CD4-positive, alpha-beta T cell treated with Interleukin-12 subunit alpha and Interleukin-12 subunit beta, for 1 hour (primary cell): ENCODE measurements at places on chromosomes 6 and 20.

- no peak for DNase-seq
Measured at GRCh38 chr6:604579-604978, 52.3 kb downstream of the HUS1B start.

- DNase-seq = no peak
Measured at GRCh38 chr6:165732696-165733488, 69.9 kb upstream of the PDE10A start.

- no peak for DNase-seq
Measured at GRCh38 chr6:157050537-157051265, 272.6 kb downstream of the TMEM242 start.

DNA sequence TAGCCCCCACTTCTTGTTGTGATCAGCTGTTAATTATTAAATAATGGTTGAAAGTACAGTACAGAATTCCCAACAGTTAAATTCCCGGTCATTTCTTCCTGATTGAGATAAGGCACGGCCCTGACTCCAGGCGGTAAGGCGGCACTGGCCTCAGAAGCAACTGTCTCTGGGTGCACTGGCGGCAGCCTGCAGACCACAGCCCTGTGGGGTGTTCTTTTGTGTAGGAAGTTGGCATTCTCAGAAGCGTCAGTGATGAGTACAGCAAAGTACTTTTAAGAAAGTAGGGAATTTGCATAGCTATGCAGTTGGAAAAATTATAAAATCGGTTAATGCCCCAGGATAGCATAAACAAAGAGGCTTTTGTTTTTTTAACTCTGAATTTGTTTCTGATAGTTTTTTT is 50.5 kb downstream of the SAMD5 start:
- DNase-seq = no peak

GRCh38 chr6:31546339-31546957 is at the start of gene ATP6V1G2:
Gene ATP6V1G2, minus strand, starts transcription at chr6:31546608. Its CDS starts 49 bp downstream, at chr6:31546559.
- DNase-seq = peak; percentile 87

DNA sequence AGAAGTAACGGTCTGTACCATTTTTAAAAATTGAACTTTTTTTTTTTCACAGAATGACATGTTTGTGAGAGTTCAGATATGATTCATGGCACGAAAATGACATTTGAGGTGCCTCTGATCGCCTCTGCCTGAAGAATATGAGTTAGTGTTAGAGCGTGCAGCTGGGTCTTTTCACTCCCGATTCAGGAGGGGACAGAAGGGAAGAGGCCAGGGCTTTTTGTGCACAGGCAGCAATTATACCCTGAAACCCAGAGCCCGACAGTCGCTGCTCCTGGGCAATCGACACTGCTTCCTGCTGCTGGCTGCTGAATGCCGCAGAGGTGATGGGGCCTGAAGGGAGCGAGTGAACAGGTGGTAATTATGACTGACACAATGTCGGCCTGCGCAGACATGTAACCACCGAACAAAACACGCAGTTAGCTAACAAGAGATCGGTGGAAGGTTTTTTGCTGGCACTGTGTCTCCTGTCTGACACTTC is 652.0 kb upstream of the NOX3 start:
- DNase-seq = no peak

GRCh38 chr6:169240125-169240524 is 13.5 kb downstream of the THBS2 start:
- no peak for DNase-seq

DNA sequence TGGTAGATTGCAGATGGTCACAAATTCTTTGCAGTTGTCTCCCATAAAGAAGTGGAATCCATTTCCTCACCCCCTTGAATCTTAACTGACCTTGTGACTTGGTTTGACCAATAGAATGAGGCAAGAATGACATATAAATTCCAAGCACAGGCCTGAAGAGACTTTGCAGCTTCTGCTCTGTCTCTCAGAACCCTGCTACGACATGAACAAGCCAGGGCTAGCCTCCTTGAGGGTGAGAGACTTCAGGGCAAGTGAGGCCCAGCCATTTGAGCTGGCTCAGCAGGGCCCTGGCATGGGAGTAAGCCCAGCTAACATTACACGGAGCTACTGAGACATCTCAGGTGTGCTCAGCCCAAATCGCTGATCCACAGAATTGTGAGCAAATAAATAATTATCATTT is 216.3 kb upstream of the MAN1A1 start:
- no peak for DNase-seq

- DNase-seq = no peak
Measured at GRCh38 chr6:108566406-108566805, 5.7 kb downstream of the FOXO3 start.

DNA sequence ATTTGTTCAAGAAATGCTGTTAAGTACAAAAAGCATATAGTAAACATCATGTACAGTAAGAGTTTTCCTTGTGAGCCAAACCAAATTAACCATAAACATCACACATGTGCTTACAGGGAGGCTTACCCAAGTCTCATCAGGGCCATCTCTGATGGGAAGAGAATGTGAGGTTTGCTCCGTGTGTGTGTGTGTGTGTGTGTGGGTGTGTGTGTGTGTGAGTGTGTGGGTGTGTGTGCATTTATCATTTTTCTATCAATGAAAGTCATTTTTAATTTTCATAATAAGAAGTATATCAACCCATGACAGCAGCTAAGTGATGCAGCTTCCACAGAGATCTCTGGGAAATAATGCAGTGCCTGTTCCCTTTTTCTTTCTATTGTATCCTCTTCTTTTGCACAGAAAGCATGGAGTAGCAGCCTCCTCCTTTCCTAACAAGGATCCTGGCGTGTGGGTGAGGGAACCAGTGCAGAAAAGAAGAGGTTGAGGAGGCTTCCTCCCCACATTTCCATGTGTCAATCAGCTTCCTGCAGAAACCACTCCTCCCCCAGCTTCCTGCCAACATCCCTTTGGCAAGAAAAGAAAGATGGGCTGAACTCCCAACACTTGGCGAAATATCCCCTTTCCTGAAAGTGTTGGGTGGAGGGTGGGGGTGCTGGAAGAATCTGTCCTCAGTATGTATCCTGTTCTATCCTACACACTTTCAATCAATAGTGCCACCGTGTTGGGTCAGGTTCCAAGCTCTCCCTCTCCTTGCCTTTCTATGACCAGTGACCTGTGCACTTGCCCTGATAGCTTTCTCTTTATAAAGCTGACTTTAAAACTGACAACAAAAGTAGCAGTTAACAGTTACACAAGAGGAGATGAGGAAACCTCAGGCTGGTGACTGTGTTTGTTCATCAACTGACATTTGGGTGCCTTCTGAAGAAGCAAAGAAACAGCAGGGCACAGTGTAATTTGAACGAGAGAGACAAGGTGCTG is 251.8 kb upstream of the CITED2 start:
- DNase-seq = no peak

- no peak for DNase-seq
Measured at GRCh38 chr6:134721060-134721405, 228.9 kb downstream of the ALDH8A1 start.

DNA sequence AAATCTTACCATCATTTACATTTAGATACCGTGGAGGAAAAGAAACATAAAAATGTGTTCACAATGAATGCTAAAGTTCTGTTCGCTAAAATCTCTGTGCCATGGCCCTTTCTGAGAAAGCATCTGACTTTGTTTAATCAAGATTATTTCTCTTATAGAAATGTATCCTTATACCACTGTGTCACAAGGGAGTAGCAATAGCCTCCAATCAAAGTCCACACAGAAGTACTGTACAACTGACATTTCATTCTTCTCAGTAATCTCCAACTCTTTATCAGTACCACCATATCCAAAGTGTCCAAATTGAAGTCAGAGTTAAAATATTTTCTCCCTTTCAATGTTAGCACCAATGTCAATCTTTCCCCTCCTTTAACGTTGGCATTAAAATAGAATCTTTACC is 6.1 kb downstream of the FERMT1 start:
- no peak for DNase-seq

DNA sequence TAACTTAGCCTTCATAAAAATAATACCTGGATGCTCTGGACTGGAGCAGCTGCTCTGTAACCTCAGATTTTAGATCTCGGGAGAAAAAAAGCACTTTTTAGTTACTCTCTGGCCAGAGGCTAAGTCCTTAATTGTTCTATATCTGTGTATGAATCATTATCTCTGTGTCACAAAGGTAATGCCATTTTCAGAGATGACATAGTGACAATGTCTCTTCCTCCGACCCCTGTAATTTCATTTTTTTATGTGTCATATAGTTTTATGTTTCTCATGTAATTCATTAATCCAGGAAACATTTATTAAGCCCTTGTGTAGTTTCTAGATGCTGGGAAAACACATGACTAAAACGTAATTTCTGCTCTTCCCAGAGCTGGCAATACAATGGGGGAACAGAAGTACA is 55.6 kb downstream of the SENP6 start:
- no peak for DNase-seq
